NCI-H1105 (cell line): ENCODE measurements at places on chromosomes 6 and 20.

GRCh38 chr6:47145212-47145611 is 103.1 kb upstream of the ADGRF1 start:
- no peak for DNase-seq

DNA sequence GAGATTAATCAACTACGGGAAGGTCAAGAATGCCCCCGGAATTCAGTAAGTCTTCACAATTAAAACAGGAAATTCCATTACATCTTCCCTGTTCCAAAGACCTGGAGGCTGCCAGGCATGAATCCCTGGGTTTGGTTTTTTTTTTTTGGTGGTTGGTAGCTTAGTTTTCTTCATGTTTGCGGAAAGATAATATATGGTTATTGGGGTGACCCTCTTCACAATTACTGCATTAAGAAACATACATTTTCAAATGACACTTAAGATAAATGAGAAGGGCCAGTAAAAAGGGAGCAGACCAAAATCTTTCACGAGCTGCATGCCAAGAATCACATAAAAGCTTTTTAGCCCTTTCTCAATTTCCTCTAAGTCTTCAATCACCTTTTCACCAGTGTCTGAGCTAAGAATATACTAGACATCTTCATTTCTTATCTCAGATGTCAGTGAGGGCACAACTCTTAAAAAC is 64.0 kb downstream of the KIF13A start:
- no peak for DNase-seq

GRCh38 chr20:50885068-50885467 is 46.2 kb downstream of the ADNP start:
- DNase-seq: no peak

DNA sequence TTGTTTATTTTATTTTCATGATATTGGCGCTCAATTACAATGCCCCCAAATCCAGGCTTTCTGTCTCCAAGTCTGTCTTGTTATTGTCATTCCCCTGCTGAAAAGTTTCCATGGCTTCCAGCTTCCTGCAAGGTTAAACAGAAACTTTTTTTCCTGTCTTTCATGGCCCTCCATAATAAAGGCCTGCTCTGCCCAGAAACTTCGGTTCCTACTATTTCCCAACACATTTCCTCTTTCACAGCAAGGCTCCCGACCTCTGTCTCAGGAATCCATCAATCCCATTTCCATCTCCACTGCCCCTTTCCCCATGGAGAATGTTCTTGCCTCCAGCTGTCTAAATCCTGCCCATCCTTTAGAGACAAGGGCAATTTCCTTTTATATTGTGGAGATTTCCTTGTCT is 365.2 kb upstream of the JARID2 start:
- no peak for DNase-seq

- no peak for DNase-seq
Measured at GRCh38 chr20:49303065-49303552, 25.3 kb upstream of the ZNFX1 start.

DNA sequence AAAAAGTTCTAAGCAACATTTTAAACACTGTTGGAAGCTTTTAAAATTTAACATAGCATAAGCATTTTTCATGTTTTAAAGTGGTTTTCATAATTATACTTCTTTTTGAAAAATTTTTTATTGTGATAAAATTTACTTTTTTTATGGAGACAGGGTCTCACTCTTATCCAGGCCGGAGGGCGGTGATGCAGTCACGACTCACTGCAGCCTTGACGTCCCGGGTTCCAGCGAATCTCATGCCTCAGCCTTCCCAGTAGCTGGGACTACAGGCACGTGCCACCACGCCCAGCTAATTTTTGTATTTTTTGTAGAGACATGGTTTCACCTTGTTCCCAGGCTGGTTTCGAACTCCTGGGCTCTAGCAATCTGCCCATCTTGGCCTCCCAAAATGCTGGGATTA is 46.1 kb upstream of the TULP4 start:
- no peak for DNase-seq

DNA sequence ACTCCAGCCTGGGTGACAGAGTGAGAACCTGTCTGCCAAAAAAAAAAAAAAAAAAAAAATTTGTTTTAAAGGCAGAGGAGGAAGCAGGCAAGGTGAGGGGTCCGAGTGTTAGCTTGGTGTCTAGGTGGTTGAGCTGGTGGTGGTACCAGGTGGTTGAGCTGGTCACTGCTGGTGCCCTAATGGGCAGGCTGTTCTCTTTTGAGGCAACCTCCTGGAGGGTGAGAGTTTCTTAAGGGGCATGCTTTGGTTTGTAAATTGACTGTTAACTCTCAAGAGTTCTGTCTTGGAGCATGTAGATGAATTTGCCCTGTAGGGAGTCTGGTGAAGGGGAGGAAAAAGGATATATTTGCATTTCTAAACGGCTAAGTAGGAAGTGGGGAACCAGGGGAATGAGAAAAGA is 52.7 kb downstream of the BANF2 start:
- no peak for DNase-seq

DNA sequence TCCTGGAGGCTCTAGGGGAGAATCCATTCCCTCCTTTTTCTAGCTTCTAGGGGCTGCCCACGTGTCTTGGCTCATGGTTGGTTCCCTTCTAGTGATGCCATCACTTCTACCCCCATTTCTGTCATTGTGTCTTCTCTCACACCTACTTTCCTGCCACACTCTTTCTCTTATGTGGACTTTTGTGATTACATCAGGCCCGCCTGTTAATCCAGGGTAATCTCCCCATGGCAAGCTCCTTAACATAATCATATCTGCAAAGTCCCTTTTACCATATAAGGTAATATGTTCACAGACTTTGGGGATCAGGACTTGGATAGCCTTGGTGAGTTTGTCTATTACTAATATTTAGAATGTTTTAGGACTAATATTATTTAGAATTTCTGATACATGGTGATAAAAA is 111.9 kb downstream of the DNAH8 start:
- DNase-seq: no peak

DNA sequence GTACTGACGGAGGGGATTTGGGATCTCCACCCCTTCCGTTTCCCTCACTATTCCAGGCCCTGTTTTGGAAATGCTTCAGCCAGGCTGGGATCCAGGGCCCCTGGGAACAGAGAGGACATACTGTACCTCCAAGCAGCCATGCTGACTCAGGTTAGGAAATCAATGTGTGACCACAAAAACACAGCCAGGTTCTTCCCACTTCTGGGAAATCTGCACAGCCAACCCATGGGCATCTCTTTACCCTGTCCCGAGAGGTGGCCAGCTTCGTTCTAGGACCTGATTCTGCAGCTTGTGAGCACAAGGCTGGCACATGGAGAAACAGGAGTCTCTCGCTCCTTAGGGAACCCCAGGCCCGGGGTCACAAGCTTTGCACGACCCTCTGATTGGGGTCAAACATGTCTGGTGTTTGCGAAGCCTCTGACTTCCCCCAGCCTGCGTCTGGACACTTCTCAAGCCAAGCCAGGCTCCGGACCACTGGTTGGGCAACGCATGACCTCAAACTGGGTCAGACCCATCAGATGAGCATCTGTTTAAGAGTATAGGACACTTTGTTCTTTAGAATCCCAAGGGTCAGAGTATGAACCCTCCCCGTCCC is 8.3 kb upstream of the TTPAL start:
- no peak for DNase-seq

GRCh38 chr20:63864545-63864977 is 509 bp upstream of the TPD52L2 start:
- DNase-seq: no peak

- DNase-seq: peak; percentile 10
Measured at GRCh38 chr20:43189554-43190331, at the start of gene PTPRT. PTPRT (minus strand) TSS chr20:43189906; CDS start chr20:43189733, 173 bp downstream.

DNA sequence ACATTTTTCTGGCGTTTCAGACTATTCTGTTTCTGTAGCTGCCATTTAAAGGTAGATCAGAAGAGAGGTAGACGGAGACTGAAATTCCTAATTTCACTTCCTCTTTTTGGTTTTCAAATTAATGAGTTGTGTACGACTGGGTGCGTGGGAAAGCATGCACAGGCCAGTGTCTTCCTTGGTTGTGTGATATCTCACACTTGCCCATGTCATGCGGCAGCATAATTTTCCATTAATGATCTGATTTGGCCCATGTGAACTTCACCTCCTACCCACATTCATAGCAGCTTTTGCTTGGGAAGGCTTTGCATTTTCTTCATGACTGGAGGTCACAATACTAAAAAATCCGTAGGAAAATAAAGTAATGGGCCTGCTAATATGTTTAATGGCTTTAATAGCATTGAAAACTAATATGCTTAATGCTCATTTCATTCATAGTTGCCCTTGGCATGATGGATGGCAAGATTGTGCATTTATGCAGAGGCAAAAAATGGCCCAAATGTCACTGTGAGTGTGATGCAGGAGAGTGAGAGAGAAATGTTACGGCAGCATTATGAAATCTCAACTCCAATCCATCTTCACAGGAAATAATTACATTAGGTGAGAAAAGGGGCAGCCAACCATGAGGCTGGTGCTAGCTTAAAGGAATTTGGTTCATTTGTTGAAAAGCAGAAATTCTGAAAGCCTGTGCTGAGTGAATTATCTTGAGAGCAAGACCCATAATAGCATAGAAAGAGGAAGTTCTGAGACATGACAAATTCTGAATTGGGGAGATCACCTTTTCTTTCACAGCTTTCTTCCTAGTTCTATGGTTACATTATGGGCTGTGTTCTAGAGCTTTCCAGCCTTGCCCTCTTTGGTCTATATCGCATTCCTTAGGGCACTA is 69.0 kb upstream of the UST start:
- no peak for DNase-seq

GRCh38 chr6:134868812-134869211 is 81.1 kb downstream of the ALDH8A1 start:
- DNase-seq: no peak

GRCh38 chr6:167712731-167713475 is 113.8 kb upstream of the AFDN start:
- DNase-seq: no peak

GRCh38 chr6:268394-268935 is 23.8 kb upstream of the DUSP22 start:
- DNase-seq: no peak

GRCh38 chr20:51275826-51276225 is 252.9 kb upstream of the KCNG1 start:
- no peak for DNase-seq
